ENCODE measurements at places on chromosomes 4 and X.

DNA sequence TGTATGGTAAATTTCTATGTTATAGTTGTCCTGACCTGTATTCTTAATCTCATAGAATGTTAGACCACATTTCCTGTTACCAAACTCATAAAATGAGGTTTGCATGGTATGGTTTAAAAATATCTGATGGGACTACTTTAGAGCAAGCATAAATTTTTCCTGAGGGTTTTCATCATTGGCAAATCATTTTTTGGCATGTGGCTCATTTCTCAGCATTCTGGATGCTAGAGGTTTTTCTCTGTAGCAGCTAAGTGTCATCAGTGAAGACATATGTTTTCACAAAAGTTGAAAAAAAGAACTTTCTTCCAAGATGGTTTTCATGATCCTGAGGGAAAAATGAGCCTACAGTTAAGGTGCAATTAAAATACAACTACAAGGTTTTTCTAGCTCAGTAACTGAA lies 503.5 kb upstream of the FAM47C start:
- no peaks in the 10 kb centered on the region for H3K27me3 ChIP-seq
- no peak overlapping the region for H3K4me3 ChIP-seq
- no peaks in the 10 kb centered on the region for H3K4me1 ChIP-seq
- DNase-seq, result no peak
- no peaks in the 10 kb centered on the region for H3K36me3 ChIP-seq
- H3K27ac ChIP-seq, result no peak overlapping the region

DNA sequence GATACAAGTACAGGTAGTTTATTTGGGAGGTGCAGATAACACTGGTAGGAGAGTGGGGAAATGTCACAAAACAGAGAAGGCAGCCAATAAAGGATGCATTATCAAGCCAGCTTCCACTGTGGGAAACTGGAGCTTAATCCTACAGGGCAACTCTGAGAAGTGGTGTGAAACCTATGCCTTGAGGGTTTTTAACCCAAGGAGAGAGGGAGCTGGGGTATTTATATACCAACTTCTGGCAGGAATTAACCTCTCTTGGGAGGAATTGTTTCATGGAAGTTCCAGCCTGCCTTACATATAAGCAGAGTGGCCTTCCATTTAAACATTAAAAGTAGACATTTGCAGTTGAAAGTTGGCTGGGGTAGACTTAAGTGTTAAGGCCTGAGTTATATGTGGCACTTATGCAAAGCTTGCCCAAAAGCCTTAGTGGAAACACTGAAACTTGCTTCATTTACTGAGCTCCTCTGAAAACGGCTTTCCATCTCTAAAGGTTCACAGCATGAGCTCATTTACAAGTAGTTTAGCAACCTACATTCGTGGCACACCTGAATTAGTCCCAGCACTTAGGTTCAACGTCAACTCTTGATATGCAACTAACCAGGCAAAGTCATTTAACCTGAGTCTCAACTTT lies 19.2 kb downstream of the MAGEB17 start:
- H3K27me3 ChIP-seq, result peaks cover under 1% of the 10 kb centered on the region
- H3K4me3 ChIP-seq, result no peak overlapping the region
- no peak overlapping the region for H3K27ac ChIP-seq
- no peak for DNase-seq

GRCh38 chr4:139910106-139910505 lies 243.9 kb downstream of the MAML3 start:
- no peaks in the 10 kb centered on the region for H3K4me1 ChIP-seq
- H3K36me3 ChIP-seq, result peaks cover 2% of the 10 kb centered on the region
- no peaks in the 10 kb centered on the region for H3K27me3 ChIP-seq
- no peak overlapping the region for H3K4me3 ChIP-seq
- no peak overlapping the region for H3K27ac ChIP-seq

DNA sequence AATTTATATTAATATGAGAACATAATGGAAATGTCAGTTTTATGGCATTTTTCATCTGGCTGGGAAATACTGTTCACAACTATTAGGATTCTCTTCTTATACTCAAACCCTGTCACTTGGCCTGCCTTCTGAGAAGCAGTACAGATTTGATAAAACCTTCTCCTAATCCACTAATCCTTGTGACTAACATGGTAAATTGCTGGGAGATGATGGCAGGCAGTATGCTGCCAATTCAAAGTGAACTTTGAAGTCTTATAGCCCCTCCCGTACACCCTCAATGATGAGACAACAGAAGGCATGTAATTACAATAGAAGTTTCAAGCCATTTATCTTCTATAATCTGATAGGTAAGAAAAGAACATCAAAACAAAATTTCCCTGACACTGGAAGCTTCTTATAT lies 36.9 kb downstream of the PAQR3 start:
- H3K4me3 ChIP-seq, result no peak overlapping the region
- H3K36me3 ChIP-seq, result peaks cover 3% of the 10 kb centered on the region

DNA sequence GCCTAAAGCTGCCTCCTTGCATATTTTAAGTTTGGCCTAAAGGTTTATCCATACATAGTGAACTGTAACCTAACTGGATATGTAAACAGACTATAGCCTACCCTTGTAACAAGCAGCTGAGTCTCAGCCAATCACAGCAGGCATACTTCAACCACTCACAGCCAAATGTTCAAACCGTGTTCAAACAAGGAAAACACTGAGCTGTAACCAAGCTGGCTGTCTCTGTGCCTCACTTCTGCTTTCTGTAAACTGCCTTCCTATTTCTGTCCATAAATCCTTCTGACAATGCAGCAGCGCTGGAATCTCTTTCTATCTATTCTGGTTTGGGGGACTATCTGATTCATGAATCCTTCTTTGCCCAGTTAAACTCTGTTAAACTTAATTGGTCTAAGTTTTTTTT lies 16.4 kb downstream of the DSPP start:
- no peaks in the 10 kb centered on the region for H3K36me3 ChIP-seq
- no peak overlapping the region for H3K4me3 ChIP-seq
- no peak overlapping the region for H3K27ac ChIP-seq
- peaks cover 8% of the 10 kb centered on the region for H3K27me3 ChIP-seq

DNA sequence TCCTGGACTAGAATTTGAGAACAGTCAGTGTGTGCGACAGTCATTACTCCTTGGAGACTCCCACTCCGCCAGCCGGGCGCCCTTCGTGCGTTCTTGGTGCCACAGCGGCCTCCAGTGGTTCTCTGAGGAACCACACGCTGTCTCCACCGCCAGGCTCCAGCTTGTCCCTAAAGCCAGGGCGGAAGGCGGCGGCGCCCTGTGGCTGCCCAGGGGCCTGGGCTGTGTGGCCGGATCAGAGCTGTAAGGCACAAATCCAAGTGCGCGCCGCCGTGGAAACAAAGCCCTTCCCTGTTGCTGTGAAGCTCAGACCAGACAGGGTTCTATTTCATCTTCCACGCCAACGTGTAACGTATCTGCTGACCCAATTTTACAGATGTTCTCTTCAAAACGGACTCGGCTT lies 34.2 kb downstream of the IDS start:
- no peak overlapping the region for H3K4me3 ChIP-seq
- no peaks in the 10 kb centered on the region for H3K36me3 ChIP-seq
- peak; percentile 31 for DNase-seq
- peaks cover 3% of the 10 kb centered on the region for H3K4me1 ChIP-seq
- H3K27me3 ChIP-seq, result peaks cover 2% of the 10 kb centered on the region

GRCh38 chrX:41082783-41083182 lies 2.5 kb upstream of the USP9X start:
- no peak overlapping the region for H3K4me3 ChIP-seq
- H3K27me3 ChIP-seq, result no peaks in the 10 kb centered on the region
- H3K4me1 ChIP-seq, result peaks cover 7% of the 10 kb centered on the region
- no peak overlapping the region for H3K27ac ChIP-seq
- no peak for DNase-seq
